Astrocyte of the spinal cord (primary cell): ENCODE measurements at places on chromosomes 3 and 15.
A peak's percentile ranks its signal among the peaks of the same experiment; 100 is the strongest.

DNA sequence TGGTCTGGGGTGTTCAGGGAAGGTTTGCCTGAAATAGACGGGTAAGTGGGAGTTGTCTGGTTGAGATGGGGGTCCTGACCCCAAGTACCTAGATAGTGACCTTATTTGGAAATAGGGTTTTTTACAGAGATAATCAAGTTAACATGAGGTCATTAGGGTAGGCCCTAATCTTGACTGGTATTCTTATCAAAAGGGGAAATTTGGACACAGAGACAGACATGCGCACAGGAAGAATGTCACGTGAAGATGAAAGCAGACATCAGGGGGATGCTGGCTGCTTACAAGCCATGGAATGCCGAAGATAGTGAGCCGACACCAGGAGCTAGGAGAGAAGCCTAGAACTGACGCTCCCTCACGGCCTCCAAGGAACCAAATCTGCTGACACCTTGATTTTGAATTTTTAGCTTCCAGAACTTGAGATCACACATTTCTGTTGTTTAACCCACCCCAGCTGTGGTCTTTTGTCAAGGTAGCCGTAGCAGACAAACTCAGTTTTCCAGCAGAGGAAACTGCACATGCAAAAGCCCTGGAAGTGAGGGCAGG is 17.1 kb downstream of the BHLHE40 start:
- DNase-seq = no peak

- peak; percentile 98 for DNase-seq
These were observed 241.8 kb upstream of the LRTM1 start for GRCh38 chr3:55169608-55170072.

DNA sequence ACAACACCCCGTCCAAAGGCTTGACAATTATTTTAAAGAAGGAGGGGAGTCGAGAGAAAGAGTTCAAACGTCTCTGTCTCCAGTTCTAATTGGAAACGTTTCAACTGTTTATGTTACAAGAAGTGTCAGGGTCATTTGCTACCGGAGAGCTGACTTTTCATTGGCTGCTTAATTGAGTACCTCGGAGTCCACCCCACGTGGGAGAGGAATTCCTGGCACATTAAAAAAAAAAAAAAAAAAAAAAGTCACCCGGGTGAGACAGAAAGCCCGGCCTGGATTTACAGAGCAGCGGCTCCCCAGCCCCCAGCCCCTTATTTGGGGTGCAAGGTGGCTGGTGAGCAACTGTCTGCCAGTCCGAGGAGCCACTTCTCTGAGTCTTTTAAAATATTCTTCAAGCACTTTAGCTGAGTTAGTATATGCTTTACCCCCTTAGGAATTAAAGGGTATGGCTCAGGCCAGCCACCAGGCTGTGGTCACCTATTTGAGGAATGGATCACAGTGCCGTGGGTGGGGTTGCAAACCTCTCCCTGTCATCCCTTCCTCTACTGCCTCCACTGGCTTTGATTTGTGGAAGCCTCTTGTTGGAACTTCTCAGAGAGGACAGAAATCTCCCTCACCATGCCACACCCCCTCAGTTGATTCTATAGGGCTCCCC is 3.9 kb upstream of the TLE3 start:
- peak; percentile 94 for DNase-seq

GRCh38 chr15:38378161-38378560 is 75.8 kb upstream of the FAM98B start:
- no peak for DNase-seq

- no peak for DNase-seq
These were observed 898 bp downstream of the SMAD3 start for GRCh38 chr15:67066041-67066958.

GRCh38 chr3:147361454-147362420 is 44.6 kb downstream of the ZIC4 start:
- DNase-seq = peak; percentile 25

GRCh38 chr15:60973637-60974415 is 255.3 kb downstream of the RORA start:
- DNase-seq = peak; percentile 61
